ENCODE measurements at places on chromosomes 6 and 20. TPM values are rescaled to one million over a fixed set of nuclear protein-coding genes. Genes with fewer than 3 reads are reported as not detected.

The HSPA12B gene
- 1.1 TPM for total RNA-seq

The RAB44 gene
- total RNA-seq: 0.32 TPM

The APOBEC2 gene
- not detected for total RNA-seq

The PLEKHG1 gene
- 6.5 TPM for total RNA-seq

The SEMG1 gene
- total RNA-seq: not detected

The NR2E1 gene
- total RNA-seq: not detected

The BTNL2 gene
- not detected for total RNA-seq

The GMEB2 gene
- total RNA-seq: 12.5 TPM

The REM1 gene
- total RNA-seq: 3.4 TPM
